Hematopoietic multipotent progenitor cell treated with erythropoietin and hydrocortisone succinate and interleukin-3 and kit ligand, for 6 days (in vitro differentiated cells): ENCODE measurements at places on chromosomes 2 and 18.

- no peak for DNase-seq
Observed at GRCh38 chr18:53224128-53224778, 884.3 kb downstream of the DCC start.

DNA sequence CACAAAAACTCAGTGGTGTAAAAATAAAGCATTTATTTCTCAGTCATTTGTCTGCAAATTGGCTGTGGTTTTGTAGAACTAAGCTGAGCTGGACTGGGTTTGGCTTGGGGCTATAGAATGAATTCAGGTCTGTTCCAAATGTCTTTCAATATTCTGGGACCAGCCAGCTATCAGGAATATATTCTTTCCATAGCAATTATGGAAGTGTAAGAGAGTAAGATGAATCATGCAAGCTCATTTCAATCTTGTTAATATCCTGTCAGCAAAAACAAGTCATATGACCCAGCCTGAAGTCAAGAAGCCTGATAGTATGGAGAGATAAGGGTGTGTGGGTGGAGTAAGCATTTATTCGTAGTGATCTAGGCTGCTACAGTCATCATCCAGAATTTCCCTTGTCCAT lies 481.0 kb upstream of the CDH2 start:
- DNase-seq, result no peak

- peak; percentile 75 for DNase-seq
Observed at GRCh38 chr2:8514796-8515758, 166.8 kb upstream of the ID2 start.

- no peak for DNase-seq
Observed at GRCh38 chr2:236127010-236127409, 41.2 kb downstream of the GBX2 start.

GRCh38 chr2:219107758-219108157 lies 47.0 kb upstream of the IHH start:
- peak; percentile 26 for DNase-seq

- DNase-seq, result no peak
Observed at GRCh38 chr18:70182548-70182947, 22.9 kb downstream of the RTTN start.

DNA sequence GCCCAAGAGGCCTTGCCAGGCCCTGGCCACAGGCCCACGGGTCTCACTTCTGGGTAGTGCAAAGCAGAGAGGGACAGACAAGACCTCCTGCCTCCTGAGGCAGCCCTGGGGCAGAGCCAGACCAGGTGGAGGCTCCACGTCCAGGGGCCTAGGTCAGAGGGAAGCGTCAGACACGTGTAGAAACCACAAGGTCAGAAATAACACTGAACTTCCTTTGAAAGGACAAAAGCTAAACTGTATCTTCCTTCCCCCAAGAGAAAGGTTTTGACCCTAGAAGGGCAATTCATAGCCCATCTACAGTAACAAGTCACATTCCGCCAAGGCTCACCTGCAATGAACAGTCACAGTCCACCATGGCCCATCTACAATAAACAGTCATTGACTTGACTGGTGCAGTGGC lies 17.9 kb downstream of the SDC1 start:
- no peak for DNase-seq

GRCh38 chr18:78595453-78595852 lies 384.2 kb upstream of the SALL3 start:
- no peak for DNase-seq

DNA sequence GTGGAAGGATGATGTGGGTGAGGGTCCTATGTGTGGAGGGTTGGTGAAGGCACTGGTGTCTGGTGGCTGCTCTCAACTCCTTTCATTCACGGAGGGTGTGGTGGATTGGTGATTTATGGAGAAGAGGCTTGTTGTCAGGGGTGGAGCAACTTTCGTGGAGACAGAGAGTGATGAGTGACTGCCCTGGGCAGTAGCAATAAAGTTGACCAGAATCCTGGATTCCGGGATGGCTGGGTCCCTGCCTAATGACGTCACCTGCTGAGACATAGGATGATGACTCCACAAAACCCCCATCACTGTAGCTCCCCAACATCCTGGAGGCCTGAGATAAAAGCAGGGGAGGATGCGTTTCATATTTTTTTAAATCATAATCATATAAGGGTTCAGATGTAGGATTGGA lies 193.0 kb downstream of the ACKR3 start:
- DNase-seq, result no peak

DNA sequence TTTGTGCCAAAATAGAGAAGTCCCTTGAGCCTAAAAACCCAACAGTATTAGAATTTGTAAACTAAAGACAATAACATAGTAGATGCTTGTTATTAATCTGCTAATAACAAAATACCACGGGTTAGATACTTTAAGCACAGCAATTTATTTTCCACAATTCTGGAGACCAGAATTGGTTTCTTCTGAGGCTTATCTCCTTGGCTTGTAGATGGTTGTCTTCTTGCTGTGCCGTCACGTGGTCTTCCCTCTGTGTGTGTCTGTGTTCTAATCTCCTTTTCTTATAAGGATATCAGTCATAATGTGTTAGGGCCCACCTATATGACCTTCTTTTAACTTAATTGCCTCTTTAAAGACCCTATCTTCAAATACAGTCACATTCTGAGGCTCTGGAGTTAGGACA lies 260.1 kb downstream of the CYRIA start:
- no peak for DNase-seq

- no peak for DNase-seq
Observed at GRCh38 chr2:124753842-124754241, 728.8 kb downstream of the CNTNAP5 start.

- DNase-seq, result no peak
Observed at GRCh38 chr2:32663864-32664263, 36.0 kb downstream of the TTC27 start.

GRCh38 chr18:31250902-31251301 lies 67.1 kb upstream of the DSG1 start:
- no peak for DNase-seq

- DNase-seq, result no peak
Observed at GRCh38 chr2:71592181-71592711, 138.9 kb downstream of the DYSF start.
